ENCODE measurements at places on chromosomes 7 and 10. TPM values are rescaled to one million over a fixed set of nuclear protein-coding genes. Genes with fewer than 3 reads are reported as not detected.

ZNF804B gene
- total RNA-seq = not detected

GNAT3 gene
- not detected for total RNA-seq

MMP21 gene
- total RNA-seq = 0.07 TPM

EBLN1 gene
- total RNA-seq = not detected

PVRIG gene
- total RNA-seq = not detected

STAM gene
- 29.6 TPM for total RNA-seq

TBX20 gene
- total RNA-seq = 0.27 TPM

DNA sequence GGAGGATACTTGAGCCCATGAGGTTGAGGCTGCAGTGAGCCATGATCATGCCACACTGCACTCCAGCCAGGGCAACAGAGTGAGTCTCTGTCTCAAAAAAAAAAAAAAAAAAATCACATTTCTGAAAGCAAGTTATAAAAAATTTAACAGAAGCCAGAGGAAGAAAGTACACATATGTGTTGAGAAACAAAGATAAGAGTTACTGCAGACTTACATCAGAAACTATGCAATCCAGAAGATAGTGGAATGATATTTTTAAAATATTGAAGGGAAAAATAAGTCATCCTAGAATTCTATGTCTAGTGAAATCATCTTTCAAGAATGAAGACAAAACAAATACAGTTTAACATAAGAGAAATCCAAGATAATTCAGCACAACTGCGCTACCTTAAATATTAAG, 46.9 kb downstream of the ZNF518A start:
- DNase-seq = no peak

DNA sequence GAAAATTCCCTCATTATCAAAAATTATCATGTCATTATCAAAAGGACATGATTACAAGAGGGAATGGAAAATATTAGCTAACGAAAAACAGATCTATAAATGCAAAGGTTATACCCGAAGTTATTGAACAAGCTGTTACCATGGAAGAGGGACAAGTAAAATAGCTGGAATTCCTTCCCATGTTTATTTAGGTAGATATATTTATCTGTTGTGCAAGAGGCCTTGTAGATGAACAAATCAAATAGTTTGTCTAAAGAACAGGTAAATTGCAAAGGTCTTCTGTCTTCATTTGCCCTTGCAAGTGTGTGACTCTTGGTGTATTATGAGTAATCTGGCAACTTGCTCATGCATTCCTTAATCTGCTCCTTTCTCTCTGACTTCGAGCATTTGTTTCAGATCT, 1170.9 kb downstream of the SORCS1 start:
- DNase-seq = no peak

DNA sequence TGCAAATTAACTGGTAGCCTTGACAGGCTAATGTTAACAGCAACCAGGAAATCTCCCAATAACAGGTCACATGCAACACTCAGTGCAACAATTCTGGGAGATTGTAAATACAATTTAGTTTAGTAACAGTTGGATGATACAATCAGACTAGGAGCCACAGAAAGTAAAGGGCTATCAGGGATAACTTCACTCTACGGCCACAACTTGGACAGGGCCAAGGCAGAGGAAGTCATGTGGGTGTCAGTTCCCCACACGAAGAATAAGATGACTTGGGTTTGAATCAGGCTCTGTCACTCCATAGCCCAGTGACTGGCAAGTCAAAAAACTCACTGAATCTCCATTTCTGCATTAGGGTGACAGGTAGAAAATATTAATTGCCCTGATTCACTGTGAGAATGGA, 217.3 kb upstream of the CCDC6 start:
- no peak for DNase-seq

- no peak for DNase-seq
Observed at GRCh38 chr10:88271761-88272543, 311.2 kb downstream of the RNLS start.

DNA sequence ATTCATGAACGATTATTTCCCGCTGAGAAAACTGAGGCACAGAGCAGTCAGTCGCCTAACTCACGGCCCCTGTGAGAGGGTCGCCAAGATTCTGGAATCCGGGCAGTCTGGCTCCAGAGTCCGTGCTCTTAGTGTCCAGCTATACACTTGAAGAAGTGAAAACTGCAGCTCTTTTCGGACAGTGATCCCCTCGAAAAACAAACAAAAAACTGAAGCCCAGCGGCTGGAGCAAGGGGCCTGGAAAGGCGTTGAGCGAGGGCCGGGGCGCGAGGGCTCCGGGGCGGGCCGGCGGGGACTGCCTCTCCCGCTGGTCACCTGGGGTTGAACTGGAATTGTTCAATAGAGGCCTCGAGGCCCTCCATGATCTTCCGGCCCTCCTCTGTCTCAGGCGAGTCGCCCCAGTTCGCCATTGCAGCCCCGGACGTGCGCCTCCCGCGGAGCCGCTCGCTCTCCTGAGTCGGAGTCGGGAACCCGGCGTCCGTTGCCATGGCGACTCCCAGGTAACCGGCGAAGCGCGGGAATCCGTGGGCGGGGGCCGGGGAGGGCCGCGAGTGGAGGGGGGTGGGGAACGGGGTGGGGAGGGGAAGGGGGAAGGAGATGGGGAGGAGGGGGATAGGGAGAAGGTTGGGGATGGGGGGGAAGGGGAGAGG, 881 bp downstream of the C10orf67 start:
- DNase-seq = no peak

GRCh38 chr7:28267012-28267411, 86.4 kb upstream of the JAZF1 start:
- no peak for DNase-seq

DNA sequence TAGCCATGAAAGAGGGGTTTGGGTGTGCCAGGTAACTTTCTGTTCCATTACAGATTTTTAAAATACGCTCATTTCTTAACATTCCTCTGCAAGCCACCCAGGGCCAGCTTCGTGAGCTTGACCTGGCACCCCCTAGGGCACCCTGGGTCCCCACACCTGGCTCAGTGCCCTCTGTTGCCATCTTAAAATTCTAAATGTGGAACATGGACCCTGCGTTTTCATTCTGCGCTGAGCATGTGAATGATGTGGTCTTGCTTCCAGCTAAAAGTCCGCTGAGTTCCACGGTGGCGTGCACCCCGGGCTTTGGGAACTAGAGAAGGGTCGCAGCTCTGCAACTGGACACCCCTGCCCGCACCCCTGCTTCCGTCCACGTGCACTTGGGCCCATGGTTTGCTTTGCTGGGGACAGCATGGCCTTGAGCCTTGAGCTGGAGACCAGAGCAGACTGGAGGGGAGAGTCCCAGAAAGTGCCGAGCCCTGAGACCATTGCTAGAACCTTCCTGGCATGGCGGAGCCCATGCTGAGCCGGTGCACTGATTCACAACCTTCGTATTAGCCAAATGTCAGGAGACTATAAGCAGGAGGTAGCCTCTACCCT, 91.1 kb downstream of the RGS10 start:
- DNase-seq = no peak

DNA sequence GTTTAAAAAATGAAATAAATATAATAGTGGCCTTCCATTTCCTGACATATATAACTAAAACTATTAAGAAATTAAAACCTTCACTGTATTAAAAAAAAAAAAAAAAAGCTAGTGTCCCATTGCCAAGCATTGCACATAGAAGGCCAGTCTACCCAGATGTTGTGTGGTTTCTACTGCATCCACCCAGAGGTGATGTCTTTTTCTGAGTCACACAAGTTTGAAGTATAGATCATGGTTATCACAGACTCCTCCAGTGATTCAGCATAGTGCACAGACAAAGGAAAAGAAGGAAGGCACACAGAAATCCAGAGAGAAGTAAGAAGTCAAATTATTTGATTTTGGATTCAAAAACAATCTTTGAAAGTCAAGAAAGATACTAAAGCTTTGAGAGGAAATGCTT, 429.0 kb downstream of the ETV1 start:
- peak; percentile 14 for DNase-seq

DNA sequence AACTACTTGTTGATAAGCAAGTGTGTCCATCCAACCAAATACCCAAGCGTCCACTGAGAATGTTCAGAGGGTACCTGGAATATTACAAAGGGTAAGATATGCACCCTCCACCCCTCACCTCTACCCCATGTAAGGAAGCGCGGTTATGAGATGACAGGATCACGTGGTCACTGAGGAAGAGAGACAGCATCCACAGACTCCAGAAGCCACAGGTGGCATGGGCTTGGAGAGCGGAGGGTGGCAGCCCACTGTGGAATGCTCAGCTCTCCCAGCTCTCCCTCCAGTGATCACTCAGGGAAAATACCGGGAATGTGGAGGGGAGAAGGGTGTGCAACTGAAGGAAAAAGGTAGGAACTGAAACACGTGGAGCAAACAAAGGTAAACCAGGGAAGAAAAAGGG, 25.7 kb downstream of the SFMBT2 start:
- DNase-seq = no peak

DNA sequence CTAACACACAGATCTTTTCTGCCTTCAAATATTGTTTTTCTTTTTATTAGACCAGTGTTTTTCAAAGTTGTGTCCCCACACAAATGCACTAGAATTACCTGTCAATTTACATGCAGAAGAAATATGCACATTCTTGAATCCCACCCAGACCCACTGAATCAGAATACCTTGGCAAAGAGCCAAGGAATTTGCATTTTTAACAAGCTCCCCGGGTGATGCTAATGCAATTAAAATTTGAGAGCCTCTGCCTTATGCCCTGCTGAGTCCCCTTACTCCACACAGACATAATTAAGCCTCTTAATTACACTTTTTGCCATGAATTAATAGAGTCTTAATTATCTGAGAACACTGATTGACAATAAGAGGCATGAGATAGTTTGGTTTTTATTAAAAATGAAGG, 201.2 kb upstream of the GRB10 start:
- no peak for DNase-seq

DNA sequence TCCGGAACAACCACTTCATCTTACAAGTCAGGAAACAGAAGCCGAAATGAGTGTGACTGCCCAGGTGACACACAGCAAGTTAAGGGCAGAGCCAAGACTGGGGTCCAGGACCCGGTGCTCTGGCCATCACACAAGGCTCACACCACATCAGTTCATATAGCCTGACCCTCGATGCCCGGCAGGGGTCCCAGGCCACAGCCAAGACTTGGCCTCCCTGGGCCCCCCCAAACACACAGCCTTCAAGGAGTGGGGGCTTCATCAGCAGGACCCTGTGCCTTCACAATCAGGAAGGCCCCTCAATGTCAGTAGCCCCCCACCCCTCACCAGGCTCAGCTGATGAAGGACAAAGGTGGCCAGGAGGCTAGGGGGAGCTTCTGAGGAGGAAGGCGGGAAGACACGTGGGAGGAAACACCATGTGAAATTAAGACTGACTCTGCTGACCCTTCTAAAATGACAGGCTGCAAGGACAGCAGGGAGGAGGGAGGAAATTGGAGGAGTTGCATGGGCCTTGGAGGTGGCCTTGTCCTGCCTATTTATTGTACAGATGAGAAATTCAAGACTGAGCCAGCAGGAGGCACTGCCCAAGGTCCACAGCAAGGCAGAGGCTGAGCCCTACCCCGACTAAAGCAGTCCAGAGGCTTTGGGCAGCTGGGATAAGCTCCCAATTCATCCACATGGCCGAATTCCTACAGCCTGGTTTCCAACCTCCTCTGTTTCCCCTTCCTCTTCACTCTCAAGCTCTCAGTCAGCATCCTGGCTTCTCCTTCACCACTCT, 216.1 kb upstream of the ZMIZ1 start:
- no peak for DNase-seq

DNA sequence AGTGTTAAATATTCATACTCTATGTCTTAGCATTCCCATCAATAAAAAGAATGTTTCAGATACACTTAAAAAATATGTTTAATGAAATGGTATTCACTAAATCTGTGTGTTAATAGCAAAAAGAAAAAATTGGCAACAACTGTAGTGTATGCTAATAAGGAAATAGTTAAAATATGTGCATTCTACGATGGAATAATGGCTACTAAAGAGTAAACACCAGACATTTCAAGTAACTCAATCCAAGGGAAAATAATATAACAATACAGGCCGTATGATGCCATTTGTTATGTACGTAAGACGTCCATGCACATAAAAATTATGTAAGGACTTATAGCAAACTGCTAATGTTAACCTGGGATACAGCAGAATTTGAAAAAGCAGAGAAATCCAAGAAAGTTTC, 46.6 kb downstream of the MAD1L1 start:
- no peak for DNase-seq
